Esophagus squamous epithelium (tissue), 5 donors: ENCODE measurements at places on chromosomes 12 and 14.

- DNase-seq: no peak
Observed at GRCh38 chr14:26855077-26855753, 257.4 kb upstream of the NOVA1 start.

GRCh38 chr12:18551701-18552100 is 186.1 kb downstream of the PLCZ1 start:
- no peak for DNase-seq

DNA sequence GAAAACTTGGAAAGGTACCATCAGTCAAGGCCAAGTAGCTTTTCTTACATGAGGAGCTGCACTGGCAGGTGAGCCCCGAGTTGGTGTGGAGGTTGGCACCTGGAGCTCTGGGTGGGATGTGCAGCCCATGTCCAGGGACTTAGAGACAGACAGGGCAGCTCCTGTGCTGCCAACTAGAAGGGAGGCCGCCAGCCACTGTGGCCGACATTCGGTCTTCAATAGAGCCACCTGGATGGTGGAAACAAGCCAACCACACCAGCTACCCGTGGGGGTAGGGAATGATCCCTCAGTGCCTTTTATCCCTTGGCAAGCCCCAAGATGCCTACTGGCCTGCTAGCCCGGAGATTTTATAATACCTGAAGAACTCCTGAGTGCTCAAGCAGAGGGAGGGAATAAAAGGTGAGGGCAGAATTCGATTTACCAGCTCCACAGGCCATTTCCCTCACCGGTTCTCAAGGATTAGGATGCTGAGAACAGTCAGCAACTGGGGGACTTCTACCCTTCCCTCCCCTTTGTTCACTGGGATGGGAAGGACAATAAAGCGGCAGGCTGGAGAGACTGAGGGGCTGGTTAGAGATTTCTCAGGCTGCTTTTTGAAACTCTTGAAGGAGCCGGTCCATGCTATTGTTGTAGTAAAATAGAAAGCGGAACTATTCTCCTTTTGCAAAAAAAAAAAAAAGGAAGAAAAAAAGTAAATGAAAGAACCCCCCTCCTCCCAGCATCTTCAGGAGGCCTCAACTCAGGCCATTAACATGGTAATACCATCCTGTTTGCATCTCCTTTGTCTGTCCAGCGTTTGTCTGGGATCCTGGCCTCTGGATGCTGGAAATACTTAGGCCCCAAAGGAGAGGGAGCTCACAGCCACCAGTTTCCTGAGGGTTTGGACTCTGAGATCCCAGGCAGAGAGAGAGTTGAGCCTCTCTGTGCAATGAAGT is 321.6 kb downstream of the ZFP36L1 start:
- DNase-seq: no peak

DNA sequence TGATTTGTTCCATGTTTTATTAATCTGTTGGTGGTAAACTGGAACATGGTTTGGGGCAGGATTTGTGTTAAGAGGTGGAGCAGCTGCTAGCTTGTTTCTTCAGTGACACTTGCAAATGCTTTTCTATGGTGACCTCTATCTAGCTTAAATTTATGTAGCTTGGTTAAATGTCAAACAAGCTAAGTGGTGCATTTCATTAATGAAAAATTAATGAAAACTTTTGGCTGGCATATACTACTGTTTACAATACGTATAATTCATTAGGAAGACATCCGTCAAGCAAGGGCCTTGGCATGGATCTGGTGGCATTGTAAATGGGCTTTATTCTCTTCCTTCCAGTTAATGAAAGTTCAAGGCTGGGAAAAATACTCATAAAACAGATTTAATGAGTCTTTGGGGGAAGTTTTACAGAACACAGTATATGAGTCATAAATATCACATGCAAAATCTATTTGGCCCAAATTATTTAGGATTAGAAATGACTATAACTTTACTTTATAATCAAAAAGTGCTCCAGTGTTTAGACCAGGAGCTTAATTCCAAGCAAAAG is 807.7 kb upstream of the SEL1L start:
- no peak for DNase-seq

DNA sequence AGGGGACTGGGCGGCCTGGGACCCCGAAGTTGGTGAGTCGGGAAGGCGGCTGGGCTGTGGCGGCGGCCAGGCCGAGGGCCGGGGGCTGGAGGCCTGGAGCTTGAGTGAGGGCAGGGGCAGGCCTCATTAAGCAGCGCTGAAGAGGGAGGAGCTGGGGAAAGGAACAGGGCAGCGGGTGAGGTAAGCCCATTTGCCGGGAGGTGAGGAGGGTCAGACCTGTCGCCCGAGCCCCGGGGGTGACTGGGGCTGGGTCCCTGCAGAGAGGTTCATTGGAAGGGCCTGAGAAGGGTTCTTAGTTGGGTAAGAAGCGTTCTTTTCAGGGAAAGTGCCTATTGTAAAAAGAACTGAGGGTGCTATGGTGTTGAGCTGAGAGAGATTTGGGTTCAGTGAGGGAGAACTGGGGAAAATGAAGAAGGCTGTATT is 441 bp downstream of the RAB5B start:
- no peak for DNase-seq
